NCI-H1694 treated with DMSO at 0.1 percent for 48 hours (cell line): ENCODE measurements at places on chromosomes 7 and 10.

DNA sequence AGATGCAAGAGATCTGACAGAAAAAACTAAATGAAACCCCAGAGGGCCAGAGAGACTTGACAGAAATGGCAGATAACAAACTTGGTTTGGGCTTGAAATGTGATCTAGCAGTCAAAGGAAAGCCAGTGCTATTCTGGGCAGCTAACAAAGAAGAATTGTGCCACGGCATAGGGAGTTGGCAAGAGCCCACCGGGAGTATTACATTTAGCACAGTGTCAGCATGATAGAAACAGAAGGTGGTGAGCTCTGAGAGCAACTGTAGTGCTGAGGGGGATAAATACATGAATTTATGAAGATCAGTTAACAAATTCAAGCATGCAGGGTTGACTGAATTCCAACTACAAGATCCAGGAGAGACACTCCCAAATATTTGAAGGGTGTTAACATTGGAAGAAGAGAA is 91.1 kb downstream of the AHCYL2 start:
- no peak for DNase-seq

DNA sequence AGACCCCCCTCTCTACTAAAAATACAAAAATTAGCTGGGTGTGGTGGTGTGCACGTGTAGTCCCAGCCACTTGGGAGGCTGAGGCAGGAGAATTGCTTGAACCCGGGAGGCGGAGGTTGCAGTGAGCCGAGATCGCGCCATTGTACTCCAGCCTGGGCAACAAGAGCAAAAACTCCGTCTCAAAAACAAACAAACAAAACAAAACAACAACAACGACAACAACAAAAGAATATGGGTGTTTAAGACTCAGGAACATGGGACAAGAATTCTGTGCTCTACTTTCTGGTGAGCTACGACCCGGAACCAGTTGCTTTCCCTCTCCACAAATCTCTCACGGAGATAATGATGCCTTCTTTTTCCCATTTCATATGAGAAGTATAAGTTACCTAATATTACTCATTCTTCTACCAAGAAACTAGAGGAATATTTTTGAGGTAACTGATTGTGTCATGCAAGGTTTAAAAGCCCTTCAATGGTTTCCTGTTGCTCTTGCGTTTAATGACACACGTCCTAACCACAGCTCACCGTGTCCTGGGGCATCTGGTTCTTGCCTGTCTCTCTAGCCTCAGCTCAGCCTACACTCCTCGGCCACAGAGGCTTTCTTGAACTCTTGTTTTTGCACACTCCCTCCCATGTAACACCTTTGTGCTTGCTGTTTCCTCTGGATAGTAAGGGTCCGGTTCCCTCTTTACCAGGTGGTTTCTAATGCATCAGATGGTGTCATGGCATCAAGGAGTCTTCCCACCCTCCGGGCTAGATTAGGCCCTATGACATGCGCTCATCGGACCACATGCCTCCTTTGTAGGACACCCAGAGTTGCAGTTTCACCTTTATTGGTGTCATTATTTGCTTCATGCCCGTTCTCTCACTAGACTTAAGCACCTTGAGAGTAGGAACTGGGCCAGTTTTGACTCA is 67.5 kb downstream of the PFKFB3 start:
- DNase-seq: no peak

GRCh38 chr7:78350391-78350790 is 551.8 kb downstream of the PHTF2 start:
- no peak for DNase-seq

GRCh38 chr10:52703898-52704297 is 68.7 kb downstream of the MBL2 start:
- no peak for DNase-seq

GRCh38 chr10:64130152-64130551 is 609.0 kb downstream of the REEP3 start:
- no peak for DNase-seq

GRCh38 chr7:8254667-8255066 is 7.3 kb downstream of the ICA1 start:
- no peak for DNase-seq

DNA sequence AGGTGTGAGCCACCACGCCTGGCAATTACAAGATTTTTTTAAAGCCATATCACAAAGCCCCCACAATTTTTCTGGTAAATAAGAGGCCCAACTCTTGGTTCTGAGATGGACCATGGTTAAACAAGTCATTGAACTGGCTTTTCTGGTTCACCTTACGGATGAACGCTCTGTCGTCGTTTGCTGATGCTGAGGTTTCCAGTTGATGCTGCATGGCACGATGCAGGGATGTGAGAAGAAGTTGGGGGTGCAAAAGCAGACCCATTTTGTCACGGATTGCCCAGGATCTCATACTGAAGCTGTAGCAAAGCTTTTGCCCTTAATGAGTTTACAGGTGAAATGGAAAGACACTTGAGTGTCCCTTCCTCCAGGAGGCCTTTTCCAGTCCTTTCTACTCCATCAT is 2.0 kb upstream of the IL2RA start:
- DNase-seq: no peak

DNA sequence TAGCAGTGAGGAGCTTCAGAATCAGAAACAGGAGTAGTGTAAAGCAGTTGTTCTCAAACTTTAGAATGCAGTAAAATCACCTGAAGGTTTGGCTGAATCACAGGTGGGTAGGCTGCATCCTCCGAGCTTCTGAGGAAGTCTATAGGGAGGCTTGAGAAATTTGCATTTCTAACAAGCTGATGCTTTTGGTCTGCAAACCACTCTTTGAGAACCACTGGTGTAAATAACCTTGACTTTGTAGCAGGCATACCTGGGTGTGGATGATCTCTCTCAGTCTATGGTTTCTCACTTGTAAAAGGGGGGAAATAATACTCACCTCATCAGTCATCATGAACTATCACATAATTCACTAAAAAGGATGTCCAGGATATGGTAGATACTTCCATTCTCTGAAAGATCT is 118.1 kb downstream of the SRI start:
- no peak for DNase-seq

DNA sequence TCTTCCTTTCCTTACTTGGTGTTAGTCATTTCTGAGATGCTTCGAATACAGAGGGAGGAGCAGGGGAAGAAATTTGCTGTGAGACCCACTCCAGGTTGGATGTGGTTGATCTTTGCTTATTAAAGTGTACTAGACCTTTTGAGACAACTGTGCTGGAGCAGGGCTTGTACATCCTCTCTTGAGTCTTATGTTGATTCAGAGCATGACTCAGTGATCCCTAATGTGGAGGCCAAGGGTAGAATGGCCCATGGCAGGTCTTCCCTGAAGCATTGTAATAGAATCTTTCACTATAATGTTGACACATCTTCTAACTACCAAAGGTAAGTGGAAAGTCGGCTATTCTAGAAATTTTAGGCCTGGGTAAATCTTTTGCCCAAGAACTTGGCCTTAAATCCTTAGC is 17.0 kb upstream of the SFR1 start:
- no peak for DNase-seq

GRCh38 chr10:6207658-6208057 is 4.9 kb downstream of the PFKFB3 start:
- DNase-seq: no peak

DNA sequence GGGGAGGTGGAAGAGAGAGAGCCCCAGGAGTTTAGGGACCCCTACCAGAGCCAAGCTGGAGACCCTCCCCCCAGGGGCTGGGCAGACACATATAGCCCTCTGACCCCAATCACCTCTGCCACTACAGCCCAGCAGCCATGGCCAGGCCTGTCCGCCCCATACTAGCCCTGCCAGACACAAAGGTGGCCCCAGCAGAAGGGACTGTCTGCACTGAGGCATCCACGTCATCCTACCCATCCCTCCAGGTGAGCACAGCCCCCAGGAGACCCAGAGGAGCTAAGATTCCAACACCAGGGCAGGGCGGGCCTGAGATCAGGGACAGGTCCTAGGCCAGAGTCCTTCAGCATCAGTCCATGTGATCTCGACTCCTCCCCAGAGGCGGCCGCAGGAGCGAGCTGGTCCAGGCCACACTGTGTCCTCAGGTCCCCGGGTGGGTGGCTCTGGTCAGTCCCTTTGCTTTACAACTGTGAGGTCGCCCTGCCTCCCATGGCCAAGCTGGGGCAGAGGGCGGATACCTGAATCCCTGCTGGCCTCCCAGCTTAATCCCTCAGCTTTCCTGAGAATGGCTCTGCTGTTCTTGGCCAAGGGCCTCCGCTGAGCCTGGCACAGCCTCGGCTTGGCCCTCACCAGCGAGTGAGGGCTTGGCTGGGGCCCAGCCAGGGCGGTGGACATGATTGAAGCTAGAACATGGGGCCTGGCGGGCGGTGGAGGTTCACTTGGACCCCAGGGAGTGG is 14.3 kb upstream of the ELN start:
- no peak for DNase-seq

GRCh38 chr10:125494651-125495239 is 188.2 kb downstream of the TEX36 start:
- DNase-seq: no peak
